ENCODE measurements at places on chromosomes 7 and 10.

- no peak for DNase-seq
These were observed 567.6 kb downstream of the PTPRN2 start for GRCh38 chr7:158019726-158020705.

GRCh38 chr7:19526639-19527038 lies 182.2 kb downstream of the POLR1F start:
- no peak for DNase-seq

DNA sequence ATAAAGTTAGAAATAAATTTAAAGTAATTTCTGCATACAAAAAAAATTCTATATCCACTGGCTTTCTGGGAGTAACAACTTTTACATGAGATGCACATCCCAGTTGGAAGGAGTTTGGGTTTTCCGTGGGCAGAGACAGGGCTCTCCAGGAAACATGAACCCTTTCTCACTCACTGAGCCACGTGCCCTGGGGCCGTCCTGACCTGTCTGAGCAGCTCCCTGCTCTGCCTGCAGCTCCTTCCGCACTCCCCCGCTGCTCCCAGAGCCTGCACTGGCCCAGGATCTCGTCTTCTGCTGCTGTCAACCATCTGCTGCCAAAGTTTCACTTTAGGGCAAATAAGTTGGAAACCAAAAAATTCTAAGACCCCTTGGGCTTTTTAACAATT lies 169.1 kb downstream of the DIP2C start:
- DNase-seq: no peak

DNA sequence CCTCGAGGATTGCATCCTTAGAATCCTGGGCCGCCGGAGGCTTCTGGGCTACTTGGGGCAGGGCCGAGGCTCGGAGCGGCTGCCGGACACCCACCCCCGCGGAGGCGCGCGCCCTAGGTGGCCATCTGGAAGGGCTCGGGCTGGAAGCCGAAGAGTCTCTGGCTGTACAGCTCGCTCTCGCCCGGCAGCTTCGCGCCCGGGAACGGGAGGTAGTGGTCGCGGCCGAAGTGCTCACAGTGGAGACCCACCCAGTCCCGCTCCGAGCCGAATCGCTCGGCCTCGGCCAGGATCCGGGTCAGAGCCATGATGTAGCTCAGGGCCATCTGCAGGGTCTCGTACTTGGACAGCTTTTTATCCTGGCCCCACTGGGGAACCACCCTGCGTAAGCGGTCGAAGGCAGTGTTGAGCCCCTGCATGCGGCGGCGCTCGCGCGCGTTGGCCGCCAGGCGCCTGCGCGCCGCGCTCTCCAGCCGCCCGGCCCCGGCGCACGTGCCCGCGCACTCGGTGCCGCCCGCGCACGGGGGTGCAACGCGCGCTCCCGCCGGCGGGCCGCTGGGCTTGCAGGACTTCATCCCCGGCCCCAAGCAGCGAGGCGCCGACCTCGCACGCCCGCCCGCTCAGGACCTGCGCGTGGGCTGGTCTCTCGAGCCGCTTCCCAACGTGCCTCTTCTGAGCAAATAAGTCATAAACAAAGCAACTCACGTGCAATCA lies 652 bp downstream of the ATOH7 start:
- no peak for DNase-seq

- DNase-seq: no peak
These were observed 25.5 kb downstream of the NYAP1 start for GRCh38 chr7:100509231-100509630.

GRCh38 chr10:62278441-62278910 lies 9.8 kb upstream of the RTKN2 start:
- no peak for DNase-seq

- DNase-seq: no peak
These were observed 27.0 kb downstream of the PFKFB3 start for GRCh38 chr10:6229746-6230145.

DNA sequence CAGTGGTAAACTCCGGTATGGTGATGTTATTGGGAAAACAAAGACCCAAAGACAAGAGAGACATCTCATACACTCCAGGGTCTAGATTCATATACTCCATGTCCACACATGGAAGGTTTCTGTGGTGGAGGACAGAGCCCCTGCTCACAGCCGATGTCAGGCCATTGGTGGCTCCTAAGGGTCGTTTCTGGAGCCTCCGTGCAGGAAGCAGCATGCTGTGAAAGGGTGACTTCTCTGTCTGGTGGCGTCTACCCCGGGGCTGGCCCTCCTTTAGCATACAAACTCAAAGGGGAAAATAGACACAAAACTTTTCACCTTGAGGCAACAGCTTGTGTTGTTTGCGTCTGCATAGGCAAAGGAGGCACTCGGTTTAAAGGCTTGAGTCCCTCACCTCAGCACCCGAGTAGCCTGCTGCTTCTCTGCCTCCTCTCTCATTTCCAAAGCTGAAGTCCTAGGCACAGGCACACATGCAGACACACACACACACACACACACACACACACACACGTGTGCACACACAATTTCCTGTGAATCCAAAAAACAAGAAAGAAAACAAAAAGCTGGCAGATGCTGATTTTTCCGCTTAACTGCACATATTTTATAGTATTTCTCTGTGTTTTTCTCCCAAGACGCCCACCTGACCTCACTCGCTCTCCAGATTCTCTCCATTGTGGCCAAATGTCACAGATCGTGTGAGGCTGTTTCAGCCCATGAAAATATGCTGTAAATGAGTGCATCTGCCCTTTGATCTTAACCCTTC lies 601.4 kb upstream of the MGMT start:
- DNase-seq: peak; percentile 71
